ENCODE measurements at places on chromosomes 12 and 14.

GRCh38 chr12:92566448-92567019, 136.3 kb upstream of the PLEKHG7 start:
- DNase-seq: no peak

DNA sequence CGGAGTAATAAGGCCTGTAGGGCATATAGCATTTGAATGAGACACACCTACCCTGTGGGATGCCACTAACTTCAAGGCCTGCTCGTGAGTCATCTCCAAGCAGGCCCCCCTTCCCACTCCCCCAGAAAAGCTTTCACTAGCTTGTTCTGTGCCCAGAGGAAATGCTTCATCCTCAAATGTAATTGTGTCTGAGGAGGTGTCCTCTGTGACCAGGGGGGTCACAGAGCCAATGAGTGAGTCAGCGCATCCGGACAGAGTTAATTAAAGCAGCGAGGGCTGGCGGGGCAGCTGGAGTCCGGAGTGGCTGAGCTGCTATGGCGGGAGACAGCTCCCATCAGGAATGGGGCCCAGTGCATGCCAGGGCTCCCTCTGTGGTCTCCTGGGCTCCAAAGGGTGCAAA, 27.0 kb upstream of the ESRRB start:
- no peak for DNase-seq

DNA sequence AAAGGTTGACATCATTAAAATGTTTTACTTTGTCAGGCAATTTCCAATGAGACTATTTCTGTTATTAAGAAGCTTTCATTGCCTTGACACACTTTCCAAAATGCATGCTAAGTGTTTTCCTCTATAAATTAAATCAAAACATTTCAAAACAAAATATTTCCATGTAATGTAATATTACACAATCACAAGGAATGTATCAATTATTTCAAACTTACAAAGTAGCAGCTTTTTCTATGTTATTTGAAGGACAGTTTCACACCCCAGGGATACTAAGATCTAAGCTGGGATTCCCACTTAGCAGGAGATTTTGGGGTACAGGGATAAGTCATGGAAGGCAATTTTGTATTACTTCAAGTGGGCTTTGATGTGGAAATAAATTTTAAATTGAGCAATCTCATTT, 144.9 kb downstream of the FOXG1 start:
- DNase-seq: no peak

GRCh38 chr14:95948558-95948981, 71.9 kb downstream of the TUNAR start:
- DNase-seq: no peak

- no peak for DNase-seq
Measured at GRCh38 chr14:74008843-74009499, 10.1 kb downstream of the ENTPD5 start.

DNA sequence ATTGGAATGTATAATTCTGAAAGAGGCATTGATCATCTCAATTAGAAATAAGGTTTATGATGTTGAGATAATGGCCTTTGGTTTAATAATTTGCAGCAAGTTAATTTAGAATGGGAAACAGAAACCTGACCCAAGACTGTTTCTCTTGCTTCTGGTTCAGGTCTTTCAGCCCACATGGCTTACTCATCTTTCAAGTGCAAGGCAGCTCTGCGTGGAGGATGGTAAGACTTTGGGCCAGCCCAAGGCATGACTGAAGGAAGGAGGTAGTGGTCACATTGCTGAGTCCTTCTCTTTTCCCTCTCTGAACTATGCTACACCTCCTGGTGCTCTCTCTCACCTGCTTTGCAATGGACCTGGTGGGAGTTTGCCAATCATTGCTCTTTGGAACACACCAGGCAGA, 98.7 kb downstream of the CAND1 start:
- DNase-seq: no peak

GRCh38 chr14:23436327-23437132, 1.1 kb upstream of the MYH7 start:
- DNase-seq: no peak

- DNase-seq: no peak
Measured at GRCh38 chr14:63155511-63156185, 48.6 kb upstream of the RHOJ start.

GRCh38 chr14:104924421-104925213, at the start of gene PLD4:
Gene PLD4, plus strand, starts transcription at chr14:104924879. Its CDS starts 2,262 bp downstream, at chr14:104927141.
- DNase-seq: no peak

- DNase-seq: no peak
Measured at GRCh38 chr14:60344751-60345150, 95.7 kb downstream of the PPM1A start.

DNA sequence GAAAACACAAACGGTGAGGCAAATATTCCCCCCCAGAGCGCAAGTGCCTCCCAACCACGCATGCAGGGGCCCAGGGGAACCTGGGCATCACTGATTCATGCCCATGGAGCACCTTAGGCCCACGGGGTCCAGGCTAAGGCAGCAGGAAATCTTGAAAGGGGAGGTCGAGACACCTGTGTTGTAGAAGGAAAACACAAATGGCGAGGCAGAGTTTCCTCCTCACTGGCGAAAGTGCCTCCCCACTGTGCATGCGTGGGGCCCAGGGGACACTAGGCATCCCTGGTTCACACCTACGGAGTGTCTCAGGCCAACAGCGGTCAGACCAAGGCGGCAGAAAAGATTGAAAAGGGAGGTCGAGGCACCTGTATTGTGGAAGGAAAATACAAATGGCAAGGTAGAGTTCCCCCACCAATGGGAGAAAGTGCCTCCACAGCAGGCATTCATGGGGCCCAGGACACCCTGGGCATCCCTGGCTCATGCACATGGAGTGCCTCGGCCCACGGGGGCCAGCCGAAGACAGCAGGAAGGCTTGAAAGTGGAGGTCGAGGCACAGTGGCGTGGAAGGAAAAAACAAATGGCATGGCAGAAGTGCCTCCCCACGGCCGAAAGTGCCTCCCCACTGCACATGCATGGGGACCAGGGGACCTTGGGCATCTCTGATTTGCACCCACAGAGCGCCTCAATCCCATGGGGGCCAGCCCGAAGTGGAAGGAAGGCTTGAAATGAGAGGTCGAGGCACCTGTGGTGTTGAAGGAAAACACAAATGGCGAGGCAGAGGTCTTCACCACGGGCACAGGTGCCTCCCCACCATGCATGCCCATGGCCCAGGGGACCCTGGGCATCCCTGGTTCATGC, 368.8 kb downstream of the ALG10 start:
- DNase-seq: no peak

DNA sequence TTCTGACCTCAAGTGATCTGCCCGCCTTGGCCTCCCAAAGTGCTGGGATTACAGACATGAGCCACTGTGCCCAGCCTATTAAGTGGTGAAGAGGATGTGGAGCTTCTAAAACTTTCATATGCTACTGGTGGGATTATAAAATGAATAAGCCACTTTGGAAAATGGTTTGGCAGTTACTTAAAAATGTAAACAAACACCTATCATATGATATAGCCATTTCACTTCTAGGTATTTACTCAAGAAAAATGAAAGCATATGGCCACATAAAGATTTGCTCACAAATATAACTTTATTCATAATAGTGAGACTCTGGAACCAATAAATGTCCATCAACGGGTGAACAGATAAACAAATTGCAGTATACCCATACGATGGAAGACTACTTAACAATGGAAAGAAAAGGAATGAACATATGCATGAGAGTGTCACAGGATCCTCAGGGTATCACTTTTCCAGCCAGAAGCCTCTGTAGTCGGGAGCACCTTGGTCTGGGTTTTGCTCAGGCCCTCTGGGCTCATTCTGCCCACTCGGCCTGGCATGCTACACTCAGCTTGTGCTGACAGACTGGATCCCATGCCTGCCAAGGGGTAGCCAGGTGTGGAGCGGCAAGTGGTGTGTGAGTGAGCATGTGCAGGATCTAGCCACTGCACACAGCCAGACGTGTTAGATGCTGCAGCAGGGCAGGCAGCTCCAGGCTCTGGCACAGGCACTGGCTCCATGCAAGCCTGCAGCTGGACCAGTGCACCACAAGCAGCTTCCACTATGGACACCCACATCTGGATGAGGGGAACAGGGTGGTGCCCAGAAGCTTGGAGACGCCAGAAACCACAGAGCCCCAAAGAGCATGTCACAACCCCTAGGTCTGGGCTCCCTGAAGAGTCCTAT, 213.2 kb upstream of the DIO3 start:
- DNase-seq: no peak

DNA sequence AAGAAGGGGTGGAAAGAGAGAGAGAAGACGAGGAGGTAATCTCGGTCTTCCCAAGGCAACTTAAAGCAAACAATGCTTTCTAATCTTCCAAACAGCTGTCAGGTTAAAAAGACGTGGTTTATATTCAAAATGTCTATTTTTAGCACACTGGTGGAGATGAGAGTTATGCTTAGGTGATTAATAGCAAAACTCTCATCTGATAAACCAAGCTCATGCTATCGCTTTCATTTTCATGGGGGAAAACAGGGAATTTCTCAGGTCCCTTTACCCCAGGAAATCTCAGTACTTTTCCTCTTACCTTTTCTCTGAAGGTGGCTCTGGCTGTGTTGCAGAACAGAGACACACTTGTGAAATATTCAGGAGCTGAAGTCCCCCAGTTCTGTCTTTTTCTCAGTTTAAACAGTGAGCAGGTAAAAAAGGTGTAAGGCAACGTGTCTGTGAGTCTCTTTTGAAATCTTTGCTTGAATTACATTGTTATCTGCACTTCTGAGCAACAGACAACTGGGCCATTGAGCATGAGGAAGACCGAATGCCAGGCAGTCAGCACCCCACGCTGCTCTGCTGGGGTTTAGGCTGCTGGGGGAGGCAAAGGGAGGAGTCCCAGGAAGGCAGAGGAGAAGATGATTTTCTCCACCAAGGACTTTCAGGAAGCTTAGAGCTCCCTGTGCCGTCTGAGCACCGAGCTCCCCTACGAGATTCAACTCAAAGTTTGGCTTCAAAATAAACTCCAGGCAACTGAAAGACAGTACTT, 759.3 kb downstream of the BCL11B start:
- no peak for DNase-seq

- no peak for DNase-seq
Measured at GRCh38 chr12:51351913-51352532, 5.5 kb upstream of the CELA1 start.

- no peak for DNase-seq
Measured at GRCh38 chr14:61406198-61406597, 84.8 kb downstream of the PRKCH start.

- DNase-seq: no peak
Measured at GRCh38 chr14:65243766-65244442, 141.6 kb upstream of the MAX start.

DNA sequence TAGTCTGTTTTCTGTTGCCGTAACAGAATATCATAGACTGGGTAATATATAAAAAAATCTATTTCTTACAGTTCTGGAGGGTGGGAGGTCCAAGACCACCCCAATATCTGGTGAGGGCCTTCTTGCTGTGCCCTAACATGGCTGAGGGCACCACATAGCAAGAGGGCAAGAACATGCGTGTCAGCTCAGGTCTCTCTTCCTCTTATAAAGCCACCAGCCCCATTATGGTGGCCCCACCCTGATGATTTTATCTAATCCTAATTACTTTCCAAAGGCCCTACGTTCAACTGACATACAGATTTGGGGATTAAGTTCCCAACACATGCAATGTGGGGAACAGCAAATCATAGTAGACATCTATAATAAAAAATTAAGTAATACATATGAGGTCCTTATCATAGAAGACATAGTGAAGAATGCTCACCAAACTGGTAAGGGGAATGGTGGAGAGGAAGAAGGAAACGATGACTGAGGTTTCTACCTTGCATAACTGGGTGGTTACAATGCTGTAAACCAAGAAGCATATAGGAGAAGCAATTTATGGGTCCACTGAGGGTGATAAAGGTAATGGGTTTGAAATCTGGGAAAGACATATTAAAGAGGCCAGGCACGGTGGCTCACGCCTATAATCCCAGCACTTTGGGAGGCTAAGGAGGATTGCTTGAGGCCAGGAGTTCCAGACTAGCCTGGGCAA, 27.0 kb downstream of the BTBD7 start:
- no peak for DNase-seq

- DNase-seq: no peak
Measured at GRCh38 chr14:102939820-102940561, 17.5 kb downstream of the AMN start.

DNA sequence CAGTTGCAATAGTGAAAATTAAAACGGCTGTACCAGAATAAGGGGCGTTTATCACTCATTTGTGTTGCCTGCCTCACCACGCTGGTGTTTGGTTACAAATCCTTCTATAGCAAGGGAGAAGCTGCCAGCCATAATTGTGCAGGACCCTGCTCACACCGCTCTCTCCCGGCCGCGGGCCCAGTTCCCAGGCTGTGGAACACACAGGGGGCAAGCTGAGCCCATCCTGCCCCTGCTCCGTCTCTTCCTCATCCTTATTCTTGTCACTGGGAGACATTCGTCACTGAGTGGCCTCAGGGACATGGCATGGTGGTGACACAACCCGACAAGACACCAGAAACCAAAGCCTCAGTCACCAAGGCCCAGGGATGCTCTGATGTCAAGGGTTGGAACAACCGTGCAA, 116.3 kb upstream of the FKBP4 start:
- no peak for DNase-seq

GRCh38 chr14:76237349-76237990, 85.7 kb downstream of the GPATCH2L start:
- no peak for DNase-seq

DNA sequence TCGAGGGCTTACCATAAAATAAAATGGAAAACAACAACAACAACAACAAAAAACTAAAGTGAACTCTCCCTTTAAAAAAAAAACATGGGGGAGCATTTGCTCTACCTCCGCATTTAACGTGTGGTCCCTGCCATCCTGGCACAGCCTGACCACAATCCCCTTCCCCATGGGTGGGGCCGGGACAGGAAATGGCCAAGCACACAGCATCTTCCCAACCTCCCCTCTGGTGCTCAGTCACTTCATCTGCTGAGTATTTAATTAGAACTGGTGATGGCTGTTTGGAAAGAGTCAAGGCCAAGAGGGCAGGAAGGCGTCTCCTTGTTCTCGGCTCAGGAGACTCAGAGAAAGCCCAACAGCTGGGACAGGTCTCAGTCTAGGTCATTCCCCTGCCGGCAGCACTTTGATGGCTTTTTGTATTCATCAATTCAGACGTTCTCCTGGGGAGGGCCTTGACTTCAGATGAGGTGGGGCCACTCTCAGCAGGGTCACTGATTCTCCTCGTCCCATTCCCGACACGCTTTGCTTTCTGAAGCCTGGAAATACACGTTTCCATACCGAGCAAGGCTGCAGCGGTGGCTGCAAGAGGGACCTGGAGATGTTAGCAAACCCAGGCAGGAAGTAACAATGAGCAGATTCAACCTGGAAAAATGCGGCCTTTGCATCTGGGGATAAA, 44.4 kb downstream of the ANO2 start:
- no peak for DNase-seq

DNA sequence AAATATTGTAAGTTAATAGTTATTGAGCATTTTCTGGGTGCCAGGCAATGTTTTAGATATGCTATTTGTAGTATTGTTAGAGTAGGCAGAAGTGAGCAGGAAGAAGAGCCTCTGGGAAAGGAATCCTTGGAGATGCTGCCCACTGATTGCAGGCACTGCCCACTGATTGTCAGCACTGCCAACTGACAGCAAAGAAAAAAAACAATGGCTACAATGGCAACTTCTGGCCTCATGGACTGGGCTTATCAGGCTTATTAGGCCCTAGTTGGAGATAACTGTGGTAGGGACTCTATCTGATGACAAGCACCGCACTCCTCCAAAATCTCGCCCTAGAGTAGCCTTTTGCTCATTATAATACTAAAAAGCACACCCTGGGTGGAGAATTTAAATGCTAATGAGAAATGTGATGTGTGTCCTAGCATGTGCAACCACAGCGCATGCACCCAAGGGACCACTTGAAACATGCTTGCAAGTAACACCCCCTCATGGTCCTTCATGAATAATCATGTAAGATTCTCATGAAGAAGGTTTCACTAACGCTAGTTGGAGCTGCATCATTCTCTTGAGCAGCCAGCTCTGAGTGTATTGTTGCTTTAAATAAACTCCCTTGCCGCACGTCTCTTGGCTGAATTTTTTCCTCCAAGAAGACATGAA, 103.5 kb upstream of the PPP4R3A start:
- DNase-seq: no peak
